ENCODE measurements at places on chromosomes 4 and X.

DNA sequence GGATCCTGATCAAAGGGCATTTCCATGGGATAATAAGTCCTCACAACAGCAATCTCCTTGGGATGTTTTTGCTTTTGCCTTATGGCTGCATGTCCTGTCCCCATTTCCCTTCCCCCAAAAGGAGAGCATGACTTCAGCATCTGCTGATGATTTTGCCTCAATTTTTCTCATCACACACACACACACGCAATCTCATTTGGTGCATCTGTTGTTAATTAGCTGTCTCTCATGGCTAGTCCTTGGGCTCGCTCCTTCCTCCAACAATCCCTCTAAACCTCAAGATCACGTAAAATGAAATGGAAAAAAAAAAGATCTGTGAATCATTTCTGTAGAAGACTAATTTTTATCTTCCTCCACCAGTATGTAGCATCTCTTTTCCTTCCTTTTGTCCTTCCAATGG, 153.6 kb downstream of the RBMX2 start:
- no peak for DNase-seq

DNA sequence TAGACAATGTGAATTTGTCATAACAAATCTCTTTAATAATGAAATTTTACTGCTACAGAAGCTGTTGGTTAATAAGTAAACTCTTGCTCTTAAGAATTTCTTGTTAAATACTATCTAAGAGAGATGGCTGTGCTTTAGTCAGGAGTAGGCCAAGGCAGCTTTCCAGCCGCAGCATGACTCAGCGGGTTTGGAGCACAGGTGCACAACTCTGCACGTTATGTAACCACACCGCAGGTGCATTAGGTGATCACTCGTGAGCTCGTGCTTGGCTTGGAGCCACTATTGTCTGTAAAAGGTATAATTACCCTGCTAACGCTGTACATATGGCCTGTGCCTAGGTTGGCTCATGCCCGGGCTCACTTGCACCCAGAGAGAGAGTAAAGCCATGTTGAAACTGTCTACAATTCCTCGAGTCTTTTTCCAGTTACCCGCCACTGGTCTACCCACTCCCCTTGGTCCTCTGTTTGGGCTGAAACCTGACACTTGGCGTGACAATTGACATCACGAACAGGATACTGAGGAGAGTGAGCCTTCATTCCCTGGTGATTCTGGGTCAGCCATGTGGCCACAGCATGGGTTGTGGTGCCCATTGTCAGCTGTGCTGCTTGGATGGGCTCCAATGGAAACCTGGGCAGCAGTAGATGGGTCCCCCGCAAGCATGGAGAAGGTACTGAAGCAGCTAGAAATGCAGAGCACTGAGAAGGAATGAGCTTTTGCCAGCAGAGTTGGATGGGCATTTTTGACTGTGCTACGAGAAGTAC, 18.4 kb upstream of the ANAPC4 start:
- DNase-seq, result no peak

- no peak for DNase-seq
Measured at GRCh38 chr4:149790172-149790907, 25.3 kb downstream of the IQCM start.

GRCh38 chrX:25084446-25084845, 68.7 kb upstream of the ARX start:
- DNase-seq, result no peak

GRCh38 chrX:13029887-13030771, 14.3 kb downstream of the FAM9C start:
- DNase-seq, result no peak

GRCh38 chr4:159497936-159498335, 395.1 kb downstream of the RAPGEF2 start:
- no peak for DNase-seq

DNA sequence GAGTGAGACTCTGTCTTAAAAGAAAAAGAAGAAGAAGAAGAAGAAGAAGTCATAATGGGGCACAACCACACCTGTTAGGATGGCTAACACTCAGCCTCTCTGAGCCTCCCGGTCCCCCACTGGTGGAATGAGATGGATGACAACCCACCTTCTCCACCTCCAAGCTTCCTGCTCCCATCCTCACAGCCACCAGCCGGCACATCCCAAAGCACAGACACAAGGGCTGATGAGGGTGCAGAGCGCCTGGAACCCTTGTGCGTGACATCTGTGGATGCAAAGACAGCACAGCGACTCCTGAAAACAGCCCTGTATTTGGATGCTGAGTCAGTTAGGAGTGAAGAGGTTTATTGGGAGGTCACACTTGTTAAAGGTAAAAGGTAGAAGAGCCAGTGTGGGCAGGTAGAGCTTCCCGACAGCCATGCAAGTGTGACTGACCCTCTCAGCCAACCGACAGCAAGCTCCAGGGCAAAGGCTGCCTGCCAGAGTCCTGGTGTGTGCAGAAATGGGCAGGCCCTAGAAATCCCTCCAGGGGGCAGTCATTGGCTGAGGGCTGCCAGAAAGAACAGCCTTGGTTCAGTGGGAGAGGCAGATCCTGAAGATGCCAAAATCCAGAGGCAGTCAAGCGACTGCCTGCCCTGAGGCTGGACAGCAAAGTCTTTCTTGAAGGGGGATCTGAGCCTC, 26.6 kb upstream of the MAN2B2 start:
- no peak for DNase-seq

GRCh38 chr4:41120297-41121217, 93.8 kb downstream of the APBB2 start:
- DNase-seq, result no peak

All from GM13977 (cell line).